ENCODE measurements at places on chromosomes 3 and 15. TPM values are rescaled to one million over a fixed set of nuclear protein-coding genes. Genes with fewer than 3 reads are reported as not detected.
A peak's percentile ranks its signal among the peaks of the same experiment; 100 is the strongest.

Gene FEZF2
- not detected for total RNA-seq

Gene CHRD
- not detected for total RNA-seq

DNA sequence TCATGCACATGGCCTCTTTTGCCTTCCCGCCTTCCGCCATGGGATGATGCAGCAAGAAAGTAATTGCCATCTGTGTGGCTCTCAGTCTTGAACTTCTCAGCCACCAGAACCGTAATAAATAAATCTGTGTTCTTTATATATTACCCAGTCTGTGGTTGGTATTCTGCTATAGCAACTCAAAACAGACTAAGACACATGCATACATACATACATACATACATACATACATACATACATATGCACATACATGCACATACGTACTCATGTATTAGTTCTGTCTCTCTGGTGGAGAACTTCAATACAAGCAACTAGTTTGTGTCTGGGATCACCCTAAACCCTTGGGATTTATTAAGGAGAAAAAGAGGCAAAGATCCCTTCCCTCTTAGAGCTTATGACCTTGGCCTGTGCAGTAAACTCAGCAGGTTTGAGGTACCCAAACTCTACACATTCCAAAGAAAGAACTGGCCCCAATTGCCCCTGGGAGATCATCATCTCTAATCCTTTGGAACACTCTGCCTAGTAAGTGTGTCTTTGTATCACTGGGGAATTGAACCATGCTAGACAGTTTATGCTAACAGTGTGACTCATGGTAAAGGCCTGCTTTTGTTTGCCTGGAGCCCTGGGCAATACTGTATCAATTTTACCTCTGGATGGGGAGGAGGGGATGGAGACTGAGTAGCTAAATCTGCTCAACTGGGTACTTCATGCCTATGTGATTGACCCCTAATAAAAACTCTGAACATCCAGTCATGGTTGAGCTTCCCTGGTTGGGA lies 115.6 kb upstream of the LMCD1 start:
- DNase-seq: peak; percentile 24

GRCh38 chr3:183824761-183825455 lies 469 bp downstream of the MAP6D1 start:
- DNase-seq: no peak

Measured in foreskin keratinocyte (primary cell).